SK-N-SH (cell line): ENCODE measurements at places on chromosomes 5 and 9. TPM values are rescaled to one million over a fixed set of nuclear protein-coding genes. Genes with fewer than 3 reads are reported as not detected.

- no peak overlapping the region for H3K27ac ChIP-seq
- H3K4me3 ChIP-seq, result no peak overlapping the region
- no peaks in the 10 kb centered on the region for H3K27me3 ChIP-seq
- H3K36me3 ChIP-seq, result no peaks in the 10 kb centered on the region
- no peaks in the 10 kb centered on the region for H3K4me1 ChIP-seq
- peak; percentile 34 for DNase-seq
These were observed 126.7 kb downstream of the SLC25A46 start for GRCh38 chr5:110865400-110866094.

- H3K36me3 ChIP-seq, result no peaks in the 10 kb centered on the region
- no peak overlapping the region for H3K27ac ChIP-seq
- H3K27me3 ChIP-seq, result peaks cover 9% of the 10 kb centered on the region; the same call in 1 of the 2 replicates
These were observed 82.7 kb downstream of the HSD17B3 start for GRCh38 chr9:96219026-96219899.

- no peak overlapping the region for H3K27ac ChIP-seq
- DNase-seq, result no peak
- H3K4me3 ChIP-seq, result no peak overlapping the region
- peaks cover 11% of the 10 kb centered on the region for H3K4me1 ChIP-seq
These were observed 86.6 kb downstream of the TRIO start for GRCh38 chr5:14229734-14230133.

The SVEP1 gene
- 0.10 and 0.11 TPM in 2 replicates for polyA plus RNA-seq

The C9orf153 gene
- polyA plus RNA-seq, result 0.03 TPM in 1 of 2 replicates, not detected in the other

The PJA2 gene
- polyA plus RNA-seq, result 30.7 and 39.6 TPM in 2 replicates
